ENCODE measurements at places on chromosomes 11 and 22.

- DNase-seq: no peak
Measured at GRCh38 chr22:34950489-34950888, 115.5 kb upstream of the ISX start.

DNA sequence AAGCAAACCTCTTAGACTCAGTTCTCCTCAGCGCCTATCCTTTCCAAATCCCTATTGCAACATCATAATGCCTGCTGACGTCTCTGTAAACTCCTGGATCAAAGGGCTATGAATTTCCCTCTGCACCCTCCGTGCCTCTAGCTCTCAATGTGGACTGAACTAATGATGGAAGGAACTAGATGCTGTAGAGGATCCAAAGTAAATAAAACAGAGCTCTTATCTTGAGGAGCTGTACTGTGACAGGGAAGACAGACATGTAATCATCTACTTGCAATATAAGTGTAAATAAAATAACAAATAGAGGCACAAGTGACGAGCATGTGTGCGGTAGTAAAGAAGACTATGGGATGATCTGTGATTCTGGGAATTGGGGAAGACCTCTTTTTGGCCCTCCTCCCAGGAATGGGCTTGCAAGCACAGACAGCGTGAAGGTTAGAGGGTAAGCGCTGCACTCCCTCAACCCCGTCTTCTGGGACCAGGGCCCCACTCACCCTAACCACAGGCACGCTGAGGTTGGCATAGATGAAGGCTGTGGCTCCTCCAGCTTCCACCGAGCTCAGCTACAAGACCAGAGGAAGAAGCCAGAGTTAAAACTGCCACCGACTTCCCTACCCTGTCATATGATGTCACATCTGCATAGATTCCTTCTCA, 42.2 kb downstream of the P4HA3 start:
- no peak for DNase-seq

GRCh38 chr11:35147235-35147634, 8.3 kb downstream of the CD44 start:
- DNase-seq: no peak

DNA sequence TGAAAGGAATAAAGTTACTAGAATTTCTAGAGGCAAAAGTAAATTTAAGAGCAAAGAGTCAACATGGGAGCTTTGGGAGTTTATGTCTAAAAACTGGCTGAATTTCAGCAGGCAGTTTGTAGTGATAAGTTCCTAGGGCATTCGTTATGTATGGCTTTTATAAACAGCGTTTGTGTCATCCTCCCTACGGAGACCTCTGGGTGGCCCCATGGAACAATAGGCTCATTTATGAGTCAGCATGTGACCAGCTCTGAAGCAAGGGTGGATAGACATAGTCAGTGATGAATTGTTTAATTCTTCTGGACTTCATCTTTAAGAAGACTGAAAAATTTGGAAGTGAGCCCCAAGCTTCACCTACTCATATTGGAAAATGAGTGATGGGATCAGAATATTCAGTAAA, 37.1 kb downstream of the SVIP start:
- DNase-seq: no peak

DNA sequence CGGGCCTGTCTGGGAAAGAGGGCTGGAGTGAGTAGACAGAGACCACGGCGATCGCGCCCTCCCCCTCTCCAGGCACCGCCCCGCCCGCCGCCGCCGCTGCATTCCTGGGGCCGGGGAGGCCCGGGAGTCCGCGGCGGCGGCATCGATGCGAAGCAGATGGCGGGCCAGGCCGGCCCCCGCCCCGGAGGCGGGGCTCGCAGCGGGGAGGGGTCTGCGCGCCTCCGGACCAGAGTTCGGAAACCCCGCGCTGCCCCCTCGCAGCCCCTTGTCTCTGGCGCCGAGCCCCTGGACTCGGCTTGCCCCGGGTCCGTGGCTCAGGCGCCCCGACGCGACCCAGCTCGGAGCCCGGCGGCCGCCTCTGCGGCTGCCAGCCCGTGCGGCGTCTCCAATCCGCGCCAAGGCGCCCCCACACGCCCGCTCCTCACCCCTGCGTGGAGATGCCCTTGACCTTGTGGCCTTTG, 1.3 kb downstream of the SCARF2 start:
- DNase-seq: peak; percentile 45

- DNase-seq: no peak
Measured at GRCh38 chr11:67631411-67631810, 1.7 kb upstream of the NUDT8 start.

- DNase-seq: no peak
Measured at GRCh38 chr22:49413146-49413545, 414.5 kb downstream of the BRD1 start.

- no peak for DNase-seq
Measured at GRCh38 chr22:26599505-26599904, 9.6 kb upstream of the TPST2 start.

DNA sequence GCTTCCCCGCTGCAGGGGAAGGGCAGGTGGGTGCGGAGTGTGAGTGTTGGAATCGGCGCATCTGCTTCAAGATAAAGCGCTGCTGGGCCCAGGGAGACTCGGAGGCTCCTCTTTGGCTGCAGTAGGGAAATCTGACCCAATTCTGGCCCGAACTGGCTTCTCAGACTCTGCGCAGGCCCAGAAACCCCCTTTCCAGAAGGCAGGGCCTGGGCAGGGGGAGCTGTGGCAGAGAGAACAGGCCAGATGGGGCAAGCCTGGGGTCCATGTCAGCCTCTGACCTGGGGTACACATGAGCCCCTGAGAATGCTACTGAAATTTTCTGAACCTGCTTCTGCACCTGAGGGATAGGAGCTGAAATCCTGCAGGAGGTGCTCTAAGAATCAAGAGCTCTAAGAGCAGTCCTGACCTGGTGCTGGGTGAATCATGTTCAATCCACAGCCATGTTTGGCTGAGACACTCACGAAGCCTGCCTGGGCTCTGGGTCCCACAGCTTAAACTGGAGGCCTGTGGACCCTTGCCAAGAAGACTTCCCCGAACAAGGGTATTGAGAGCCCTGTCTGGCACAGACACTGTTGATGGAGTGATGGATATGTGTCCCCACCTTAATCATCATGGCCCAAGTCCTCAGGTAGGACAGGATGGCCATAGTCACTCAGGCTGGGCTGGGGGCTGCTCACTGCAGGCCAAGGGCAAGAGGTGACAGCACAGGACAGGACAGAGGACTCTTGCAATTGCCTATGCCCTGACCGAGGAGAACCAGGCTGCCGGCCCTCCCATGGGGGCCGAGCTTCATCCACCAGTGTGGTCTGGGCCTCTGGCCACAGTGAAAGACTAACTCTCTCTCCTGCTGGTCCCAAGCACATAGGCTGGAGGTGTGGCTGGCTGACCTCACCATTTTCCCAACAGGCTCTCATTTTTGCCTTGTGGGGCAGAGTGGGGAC, 6.9 kb downstream of the RAB3IL1 start:
- no peak for DNase-seq

Measured in NCI-H524 (cell line).